ENCODE measurements at places on chromosomes 3 and 15.

DNA sequence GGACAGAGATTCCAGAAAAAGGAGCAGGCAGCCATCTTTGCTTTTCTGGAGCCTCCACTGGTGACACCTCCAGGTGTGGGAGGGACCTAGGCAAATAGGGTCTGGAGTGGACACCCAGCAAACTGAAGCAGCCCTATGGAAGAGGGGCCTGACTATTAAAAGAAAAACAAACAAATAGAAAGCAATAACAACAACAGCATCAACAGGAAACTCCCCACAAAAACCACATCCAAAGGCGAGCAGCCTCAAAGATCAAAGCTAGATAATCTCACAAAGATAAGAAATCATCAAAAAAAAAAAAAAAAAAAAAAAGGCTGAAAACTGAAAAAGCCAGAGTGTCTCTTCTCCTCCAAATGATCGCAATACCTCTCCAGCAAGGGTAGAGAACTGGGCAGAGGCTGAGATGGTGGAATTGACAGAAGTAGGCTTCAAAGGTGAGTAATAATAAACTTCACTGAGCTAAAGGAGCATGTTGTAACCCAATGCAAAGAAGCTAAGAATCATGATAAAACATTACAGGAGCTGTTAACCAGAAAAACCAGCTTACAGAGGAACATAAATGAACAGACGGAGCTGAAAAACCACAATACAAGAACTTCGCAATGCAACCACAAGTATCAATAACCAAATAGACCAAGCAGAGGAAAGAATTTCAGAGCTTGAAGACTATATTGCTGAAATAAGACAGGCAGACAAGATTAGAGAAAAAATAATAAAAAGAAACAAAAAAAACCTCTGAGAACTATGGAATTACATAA, 225.4 kb downstream of the CTNNB1 start:
- DNase-seq: no peak

DNA sequence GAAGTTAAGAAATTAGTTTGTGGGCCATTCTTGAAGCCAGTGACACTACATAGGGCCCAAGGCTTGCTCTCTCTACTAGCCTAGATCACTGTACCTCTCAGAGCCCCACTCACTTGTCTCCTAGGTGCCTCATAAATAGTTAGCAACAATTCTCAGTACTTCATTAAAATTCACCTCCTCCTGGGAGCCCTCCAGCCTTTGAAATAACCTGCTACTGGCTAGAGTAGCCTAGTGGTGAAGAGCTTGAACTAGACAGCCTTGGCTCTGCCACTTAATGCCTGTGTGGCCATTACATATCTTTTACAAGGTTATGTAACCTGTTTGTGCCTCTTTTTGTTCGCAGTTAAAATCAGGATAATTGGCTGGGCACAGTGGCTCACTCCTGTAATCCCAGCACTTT, 89.3 kb downstream of the UBE2E2 start:
- DNase-seq: no peak

GRCh38 chr3:122973893-122974615, 53.5 kb downstream of the SEMA5B start:
- no peak for DNase-seq

DNA sequence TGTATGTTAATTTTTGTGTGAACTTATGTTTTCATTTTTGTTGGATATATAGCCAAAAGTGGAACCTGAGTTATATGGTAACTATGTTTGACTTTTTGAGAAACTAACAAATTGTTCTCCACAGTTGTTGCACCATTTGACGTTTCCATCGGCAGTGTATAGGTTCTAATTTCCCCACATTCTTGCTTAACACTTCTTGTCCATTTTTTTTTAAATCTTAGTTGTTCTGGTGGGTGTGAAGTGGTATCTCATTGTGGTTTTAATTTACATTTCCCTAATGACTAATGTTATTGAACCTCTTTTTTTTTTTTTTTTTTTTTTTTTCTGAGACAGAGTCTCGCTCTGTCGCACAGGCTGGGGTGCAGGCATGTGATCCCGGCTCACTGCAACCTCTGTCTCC, 8.0 kb downstream of the NISCH start:
- no peak for DNase-seq

- DNase-seq: no peak
These were observed 3.8 kb downstream of the CHST14 start for GRCh38 chr15:40474581-40474980.

GRCh38 chr3:175260145-175260794, 401.1 kb downstream of the NAALADL2 start:
- no peak for DNase-seq

DNA sequence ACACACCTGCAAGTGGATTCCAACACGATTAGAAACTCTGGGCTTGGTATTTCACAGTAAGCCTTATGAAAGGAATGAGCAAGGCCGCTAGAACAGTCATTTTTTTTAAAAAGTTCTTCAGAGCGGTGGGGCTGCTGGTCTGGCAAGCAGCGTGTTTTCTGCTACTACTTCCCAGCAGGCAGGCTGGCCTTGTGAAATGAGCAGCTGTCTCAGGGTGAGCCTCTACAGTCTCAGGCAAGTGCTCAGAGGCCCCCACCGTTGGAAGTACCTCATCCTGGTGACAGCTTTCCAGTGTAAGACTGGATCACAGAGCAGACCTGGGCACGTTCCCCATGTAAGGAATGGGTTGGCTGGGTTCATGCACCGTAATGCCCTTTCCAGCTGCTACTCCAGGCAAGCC, 119.2 kb downstream of the LRIG1 start:
- no peak for DNase-seq

- no peak for DNase-seq
These were observed 116.5 kb downstream of the LPP start for GRCh38 chr3:188270423-188270972.

- no peak for DNase-seq
These were observed 17.4 kb downstream of the FAN1 start for GRCh38 chr15:30921106-30921505.

DNA sequence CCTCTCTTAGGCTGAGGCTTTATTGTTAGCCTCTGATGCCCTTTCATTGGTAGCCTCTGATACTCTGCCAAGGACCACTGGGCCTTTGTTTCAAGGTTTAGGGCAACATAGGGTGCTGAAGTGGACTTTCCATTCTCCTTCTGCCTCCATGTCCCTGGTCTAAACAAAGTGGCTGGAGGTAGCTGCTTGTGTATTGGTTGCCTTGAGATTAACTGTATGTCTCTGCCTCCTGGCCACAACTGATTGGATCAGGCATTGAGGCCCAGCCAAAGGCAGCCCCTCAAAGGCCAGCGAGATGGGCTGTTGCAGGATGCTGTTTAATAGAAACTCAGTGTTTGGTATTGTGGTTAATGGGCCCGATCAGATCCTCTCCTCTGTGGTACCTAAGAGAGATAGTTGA, 77.9 kb upstream of the PRR23C start:
- no peak for DNase-seq

GRCh38 chr15:35308802-35309201, 223.7 kb upstream of the NANOGP8 start:
- no peak for DNase-seq

DNA sequence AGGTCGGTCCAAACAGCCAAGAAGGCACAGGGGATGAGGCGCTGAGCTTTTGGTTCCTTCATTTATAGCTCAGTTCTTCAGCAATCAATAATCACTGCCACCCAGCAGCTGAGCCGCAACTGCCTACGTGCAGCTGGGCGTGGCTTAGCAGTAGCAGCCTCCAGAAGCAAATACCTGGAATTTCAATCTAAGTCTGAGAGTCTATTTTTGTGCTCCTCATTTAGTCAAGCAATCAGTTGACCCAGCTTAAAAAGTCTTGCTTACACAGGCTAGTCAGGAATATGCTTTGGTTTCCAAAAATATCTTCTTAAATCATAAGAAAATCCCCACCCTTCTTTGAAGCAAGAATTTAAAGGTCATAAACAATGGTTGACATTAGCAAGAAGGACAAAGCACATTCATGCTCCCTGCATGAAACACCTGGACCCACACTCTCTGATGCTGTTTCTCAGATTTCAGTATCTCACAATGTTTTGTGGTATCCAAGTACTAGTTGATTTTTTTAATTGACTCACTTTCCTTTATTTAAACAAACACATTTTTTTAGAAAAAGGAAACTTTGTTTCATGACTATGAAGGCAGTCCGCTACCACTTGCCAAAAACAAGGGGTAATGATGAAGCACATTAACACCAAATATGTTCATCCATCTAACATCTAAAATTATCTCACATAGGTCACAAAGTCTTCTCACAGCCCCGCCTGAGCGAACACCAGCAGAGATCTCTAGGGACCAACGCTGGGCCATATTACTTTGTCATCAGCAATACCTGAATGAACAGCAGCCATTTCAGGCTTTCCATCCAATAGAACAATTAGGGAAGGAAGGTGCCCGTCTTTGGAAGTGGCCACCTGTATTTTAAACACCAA, 106.1 kb downstream of the OXNAD1 start:
- DNase-seq: no peak

Data from left forelimb (tissue), 1 donor.